Stimulated activated CD4-positive, alpha-beta T cell treated with anti-CD3 and anti-CD28 coated beads, Interleukin-1b, Interleukin-23, amount 100 ng/mL, for 24 hours (primary cell): ENCODE measurements at places on chromosomes 2 and 18.

GRCh38 chr2:112821142-112821541 is 15.4 kb downstream of the IL1B start:
- DNase-seq: no peak

GRCh38 chr2:161004379-161004778 is 155.8 kb upstream of the TANK start:
- DNase-seq: no peak

- DNase-seq: no peak
Measured at GRCh38 chr2:136487421-136487820, 277.9 kb upstream of the THSD7B start.

DNA sequence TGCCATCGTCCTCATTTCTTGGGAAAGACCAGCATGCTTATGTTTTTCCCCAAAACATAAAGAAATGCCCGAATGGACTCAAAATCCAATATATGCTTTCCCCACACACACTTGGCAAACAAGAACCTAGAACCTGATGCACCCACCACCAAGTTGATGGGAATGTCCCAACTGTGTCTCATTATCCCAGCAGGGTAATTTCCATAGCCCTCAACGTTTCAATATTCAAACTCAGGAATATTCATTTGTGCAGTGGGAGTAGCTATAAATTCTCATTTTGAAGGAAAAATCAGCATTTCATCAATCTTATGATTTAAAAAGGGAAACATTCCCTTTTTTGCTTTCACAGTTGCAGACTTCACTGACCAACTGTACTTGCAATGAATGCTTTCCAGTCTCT is 50.7 kb downstream of the SNORC start:
- no peak for DNase-seq

GRCh38 chr2:218396688-218397462 is 2.8 kb upstream of the CTDSP1 start:
- peak; percentile 33 for DNase-seq

DNA sequence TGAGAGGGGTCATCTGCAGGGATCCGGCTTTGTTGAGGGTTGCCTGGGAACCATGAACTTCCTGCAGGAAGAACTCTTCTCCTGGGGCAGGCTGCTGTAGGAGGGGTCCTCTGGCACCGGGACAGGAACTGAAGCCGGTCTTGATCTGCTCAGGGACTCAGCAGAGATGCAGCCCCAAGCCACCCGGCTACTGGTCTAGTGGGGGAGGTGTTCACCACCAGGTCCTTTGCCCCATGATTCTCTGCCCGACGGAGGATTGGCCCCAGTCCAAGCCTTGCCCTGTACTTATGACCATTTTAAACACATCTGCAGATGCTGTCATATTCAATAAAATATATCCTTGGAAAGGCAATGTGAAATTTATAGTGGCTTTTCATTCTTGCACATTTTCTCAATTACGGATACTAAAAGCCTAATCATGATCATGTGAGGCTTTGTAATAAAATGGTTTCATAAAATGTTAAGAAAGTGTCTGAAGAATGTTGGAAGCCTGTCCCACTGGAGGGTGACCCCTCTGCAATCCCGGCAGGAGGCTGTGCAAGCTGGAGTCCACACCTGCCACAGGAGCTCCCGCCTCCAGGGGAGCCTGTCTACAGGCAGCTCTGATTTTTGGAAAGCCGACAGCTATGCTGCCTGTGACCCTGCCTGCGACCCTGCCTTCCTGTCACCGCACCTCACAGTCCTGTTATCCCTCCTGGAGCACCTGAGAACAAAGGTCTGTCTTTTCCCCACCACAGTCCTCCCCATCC is 98.8 kb upstream of the TAF1B start:
- DNase-seq: no peak

- no peak for DNase-seq
Measured at GRCh38 chr2:66555091-66555490, 120.2 kb downstream of the MEIS1 start.

DNA sequence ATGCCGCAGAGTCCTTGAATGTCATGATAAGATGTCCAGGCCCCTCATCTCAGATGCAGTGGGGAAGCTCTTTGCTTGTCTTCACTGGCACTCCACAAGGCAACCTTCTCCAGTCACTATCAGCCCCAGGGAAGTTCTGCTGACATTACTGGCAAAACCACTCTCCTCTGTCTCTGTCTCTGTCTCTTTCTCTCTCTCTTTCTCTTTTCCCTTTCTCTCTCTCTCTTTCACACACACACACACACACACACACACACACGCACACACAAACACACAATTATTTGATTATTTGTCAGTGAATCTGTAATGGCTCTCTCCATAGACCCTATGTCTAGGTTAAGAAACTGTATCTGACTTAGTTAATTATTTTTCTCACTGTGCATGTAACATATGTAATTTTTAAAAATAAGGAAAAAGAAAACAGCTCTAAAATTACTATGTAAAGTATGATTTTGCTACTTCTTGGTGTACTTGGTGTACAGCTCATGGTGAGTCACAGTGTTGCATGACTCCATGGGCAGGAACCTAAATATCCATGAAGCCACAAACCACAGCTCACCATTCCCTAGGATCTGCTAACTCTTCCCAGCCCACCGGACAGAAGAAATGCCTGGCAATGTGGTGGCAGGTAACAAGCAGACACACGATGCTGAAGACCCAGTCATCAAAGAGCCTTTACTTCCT is 594.9 kb upstream of the ID2 start:
- no peak for DNase-seq

DNA sequence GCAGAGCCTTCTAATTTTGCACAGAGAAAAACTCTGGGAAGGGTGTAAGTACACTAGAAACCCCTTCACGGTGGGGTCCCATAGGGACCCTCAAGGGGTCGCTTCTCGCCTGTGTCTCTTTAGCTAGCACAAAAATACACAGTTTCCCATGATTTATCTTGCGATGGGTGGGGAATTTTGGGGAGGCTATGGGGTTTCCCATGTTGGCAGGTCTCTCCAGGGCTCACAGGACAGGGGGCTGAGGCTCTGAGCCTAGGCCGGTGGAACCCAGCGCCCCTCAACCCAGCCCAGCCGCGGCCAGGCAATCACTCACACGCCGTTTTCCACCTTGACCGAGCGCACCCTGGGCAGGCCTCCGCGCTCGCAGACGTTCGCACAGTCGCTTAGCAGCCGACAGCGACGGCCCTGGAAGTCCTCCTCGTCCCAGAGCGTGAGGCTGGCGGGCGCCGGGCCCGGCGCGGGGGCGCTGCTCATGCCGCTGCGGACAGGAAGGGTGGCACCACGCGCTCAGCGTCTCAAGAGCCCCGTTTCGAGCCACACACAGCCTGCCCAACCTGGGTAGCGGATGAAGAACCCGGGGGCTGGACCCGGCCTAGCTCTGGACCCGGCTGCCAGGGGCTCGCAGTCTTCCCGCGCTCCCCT is 398 bp downstream of the CRYBA2 start:
- DNase-seq: no peak

DNA sequence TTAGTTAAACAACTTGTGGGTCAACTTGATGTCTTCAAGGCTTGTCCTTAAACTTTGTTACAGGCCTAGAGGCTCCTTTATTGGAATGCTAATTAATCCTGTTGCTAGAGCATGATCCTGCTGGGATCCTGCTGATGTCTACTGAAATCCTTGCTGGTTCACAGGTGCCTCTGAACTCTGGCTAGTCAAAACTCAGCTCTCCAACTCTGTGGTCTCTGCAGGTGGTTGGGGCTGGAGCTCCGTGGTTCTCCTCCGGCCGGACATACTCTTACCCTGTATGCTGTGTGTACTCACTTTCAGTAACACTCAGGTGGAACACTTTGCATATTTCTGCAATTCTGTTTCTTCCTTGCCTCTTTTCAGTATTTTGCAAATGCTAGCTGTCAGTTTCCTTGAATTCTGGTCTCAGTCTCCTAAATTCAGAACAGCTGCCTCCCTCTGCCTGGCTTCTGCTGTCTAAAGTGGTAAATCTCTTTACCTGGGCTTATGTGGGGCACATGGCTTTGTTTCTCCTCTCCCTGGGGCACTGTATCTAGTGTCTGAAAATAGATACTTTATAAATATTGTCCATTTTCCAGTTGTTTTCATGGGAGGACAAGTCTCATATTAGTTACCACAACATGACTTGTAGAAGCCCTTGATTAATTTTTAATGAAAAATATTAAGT is 113.0 kb downstream of the ATP9B start:
- no peak for DNase-seq

DNA sequence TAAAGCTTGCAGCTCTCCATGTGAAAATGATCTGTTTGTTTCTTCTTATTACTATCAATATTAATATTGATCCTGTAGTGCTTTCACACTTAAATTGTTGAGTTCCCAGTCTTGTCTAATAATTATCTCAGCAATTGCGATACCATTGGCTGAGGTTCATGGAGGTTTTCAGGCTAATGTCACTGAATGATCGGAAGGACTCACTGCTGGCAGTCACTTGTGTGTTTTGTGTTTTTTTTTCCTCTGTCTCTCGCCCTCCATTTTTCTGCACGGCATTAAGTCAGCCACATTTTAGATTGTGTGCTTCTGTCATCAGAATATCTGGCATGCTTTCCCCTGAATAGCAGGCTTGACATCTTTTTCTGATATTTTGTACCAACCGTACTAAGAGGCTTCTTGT is 43.7 kb downstream of the AGAP1 start:
- no peak for DNase-seq

DNA sequence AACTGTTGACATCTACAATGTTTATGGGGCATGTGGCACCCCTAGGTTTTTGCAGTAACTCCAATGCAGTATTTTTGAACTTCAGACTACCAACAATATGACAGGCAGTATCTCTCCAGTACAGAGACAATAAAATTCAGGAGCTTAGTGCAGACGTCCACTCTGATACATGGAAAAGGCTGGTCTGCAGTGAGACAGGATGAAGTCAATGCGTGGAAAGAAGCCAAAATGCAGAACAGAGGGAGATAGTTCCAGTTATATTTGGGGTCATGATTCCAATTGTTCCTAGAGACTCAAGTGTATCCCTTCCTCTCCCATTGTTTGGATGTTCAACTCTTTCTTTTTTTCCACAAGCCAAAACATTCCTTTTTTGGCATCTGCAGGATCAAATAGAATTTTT is 18.7 kb upstream of the SMAD2 start:
- no peak for DNase-seq

DNA sequence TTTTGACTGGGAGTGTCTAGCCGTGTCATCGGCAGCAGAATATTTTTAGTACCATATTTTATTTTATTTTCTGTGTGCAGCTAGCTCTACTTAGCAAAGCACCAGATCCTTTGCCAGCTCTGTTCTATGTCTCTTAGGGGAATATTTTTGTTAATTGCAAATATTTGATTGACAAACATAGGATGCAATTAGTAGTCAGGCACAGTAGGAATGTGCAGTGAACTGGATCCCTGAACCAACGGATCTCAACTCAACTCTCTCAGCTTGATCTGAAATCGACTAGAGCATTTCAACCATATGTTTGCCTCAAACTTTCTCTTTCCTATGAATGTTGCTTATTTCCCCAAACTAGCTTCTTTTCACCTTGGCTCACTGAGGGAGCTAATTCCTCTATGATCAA is 998.0 kb upstream of the FANCL start:
- DNase-seq: no peak

DNA sequence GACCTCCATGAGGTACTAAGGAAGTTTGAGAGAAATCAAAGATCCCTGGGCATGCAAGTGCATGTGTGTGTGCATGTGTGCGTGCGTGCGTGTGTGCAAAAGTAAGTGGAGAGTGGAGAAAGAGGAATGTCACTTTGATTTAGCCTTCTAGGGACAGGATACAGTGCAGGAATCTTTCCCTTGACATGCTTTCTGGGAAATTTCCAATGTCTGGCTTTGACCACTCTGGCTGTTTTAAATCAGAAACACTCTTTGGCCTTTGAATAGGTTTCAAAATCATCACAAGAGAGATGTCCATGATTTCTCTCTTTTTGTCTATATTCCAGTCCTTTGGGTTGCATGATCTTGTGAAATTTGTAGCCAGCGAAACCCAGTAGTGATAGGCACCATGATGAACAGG is 162.0 kb downstream of the ALK start:
- no peak for DNase-seq

DNA sequence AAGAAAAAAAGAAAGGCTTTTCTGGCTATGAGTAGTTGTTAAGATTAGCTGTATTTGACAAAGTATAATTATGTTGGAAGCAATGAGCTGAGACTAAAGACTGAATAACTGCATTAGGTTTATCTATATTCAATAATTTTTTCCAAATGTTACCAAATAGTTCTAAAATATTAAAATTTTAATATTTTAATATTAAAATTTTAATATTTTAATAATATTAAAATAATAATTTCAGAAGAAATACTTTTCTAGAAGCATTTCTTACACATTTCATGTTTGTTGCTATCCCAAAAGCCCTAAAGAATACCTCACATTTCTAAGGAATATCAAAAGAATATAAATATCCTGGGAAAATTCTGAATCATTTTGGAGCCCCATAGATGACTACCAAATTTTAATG is 74.7 kb downstream of the LRP2 start:
- no peak for DNase-seq
